ENCODE measurements at places on chromosomes 4 and X. TPM values are rescaled to one million over a fixed set of nuclear protein-coding genes. Genes with fewer than 3 reads are reported as not detected.

TMEM255A gene
- 0.20 TPM for total RNA-seq

SPANXN3 gene
- total RNA-seq, result not detected

C4orf36 gene
- total RNA-seq, result 1.8 TPM

GPR78 gene
- total RNA-seq, result 3.1 TPM

PDLIM3 gene
- 12.0 TPM for total RNA-seq

CT47B1 gene
- total RNA-seq, result not detected

MUC7 gene
- not detected for total RNA-seq

SYTL5 gene
- 0.15 TPM for total RNA-seq

FOXP3 gene
- total RNA-seq, result 0.81 TPM

SAGE1 gene
- total RNA-seq, result not detected

ALAS2 gene
- not detected for total RNA-seq

- DNase-seq, result peak; percentile 31
Observed at GRCh38 chrX:30935985-30936384, 46.9 kb upstream of the TAB3 start.

GRCh38 chr4:69656653-69657158 is 3.7 kb upstream of the UGT2A1 start:
- DNase-seq, result no peak

DNA sequence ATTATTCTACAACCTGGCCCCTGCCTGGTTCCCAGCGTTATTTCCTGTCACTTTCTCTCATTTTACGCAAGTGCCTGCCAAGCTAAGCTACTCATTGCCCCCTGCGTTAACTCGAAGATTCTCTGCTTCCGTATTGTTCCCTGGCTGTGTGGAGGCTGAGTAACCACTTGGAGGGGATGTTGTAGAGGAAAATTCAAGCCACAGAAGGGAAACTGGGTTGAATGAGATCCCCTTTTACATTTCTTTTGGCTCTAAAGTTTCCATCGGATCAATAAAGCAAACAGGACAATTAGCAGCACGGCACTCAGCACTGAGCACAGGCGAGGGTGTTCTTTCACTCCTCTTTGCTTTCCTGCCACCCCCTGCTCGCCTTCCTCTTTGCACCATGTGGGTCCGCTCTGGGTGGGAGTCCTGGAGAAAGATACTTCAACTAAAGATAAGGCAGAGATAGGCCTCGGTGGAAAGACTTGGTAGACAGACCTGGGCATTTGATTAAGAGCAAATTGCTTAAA is 4.2 kb upstream of the TMSB4X start:
- peak; percentile 65 for DNase-seq

GRCh38 chrX:45794995-45795337 is 594.3 kb upstream of the DIPK2B start:
- DNase-seq, result no peak

GRCh38 chrX:3094261-3094660 is 53.0 kb downstream of the ARSF start:
- DNase-seq, result no peak

GRCh38 chr4:9895333-9895705 is 113.9 kb downstream of the DRD5 start:
- DNase-seq, result no peak

DNA sequence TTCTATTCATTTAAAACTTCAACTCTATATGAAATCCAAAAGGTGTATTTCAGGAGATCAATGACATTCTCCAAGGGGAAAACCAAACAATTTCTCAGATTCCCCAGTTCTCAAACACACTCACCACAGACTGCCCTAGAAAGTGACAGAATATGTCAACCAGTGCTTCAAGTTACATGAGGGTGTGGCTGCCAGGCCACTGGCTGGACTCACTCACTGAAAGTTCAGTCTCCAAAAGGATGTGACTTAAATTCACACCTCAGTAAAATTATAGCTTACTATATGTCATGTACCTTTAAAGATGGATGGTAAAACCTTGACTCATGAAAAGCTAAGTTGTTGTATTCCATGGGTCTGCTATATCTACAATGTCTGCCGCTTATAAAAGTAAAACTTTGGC is 7.3 kb downstream of the INPP4B start:
- no peak for DNase-seq

GRCh38 chrX:19487520-19488200 is 27.6 kb downstream of the MAP3K15 start:
- no peak for DNase-seq

DNA sequence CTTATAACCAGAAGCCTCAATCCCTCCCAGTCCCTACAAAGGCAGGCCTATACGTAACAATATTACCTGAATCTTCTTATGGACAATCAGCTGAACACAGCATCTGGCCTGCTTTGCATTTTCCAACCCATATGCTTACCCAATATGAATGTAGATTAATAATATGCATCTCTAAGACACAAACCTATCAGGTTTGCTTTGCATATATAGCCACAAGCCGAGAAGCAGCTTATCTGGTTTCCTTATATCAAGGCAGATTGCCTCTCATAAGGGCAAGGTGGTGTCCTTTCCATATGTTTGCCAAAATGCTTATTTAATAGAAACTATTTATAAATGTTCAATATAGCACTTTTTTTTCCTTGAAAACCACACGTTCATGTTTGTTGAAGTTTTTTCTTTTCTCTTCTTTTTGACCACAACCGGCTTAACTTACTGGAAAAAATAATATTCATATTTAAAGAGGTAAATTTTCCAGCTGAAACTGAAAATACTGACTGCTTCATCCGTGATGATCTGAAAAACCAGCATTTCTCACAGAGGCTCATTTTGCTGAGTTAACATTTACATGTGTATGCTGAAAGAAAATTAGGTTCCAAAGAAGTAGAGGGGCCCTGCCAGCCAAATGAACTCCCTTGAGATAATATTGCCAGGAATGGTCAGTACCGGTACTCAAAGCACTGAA is 3.8 kb downstream of the IL21 start:
- DNase-seq, result no peak

- DNase-seq, result no peak
Observed at GRCh38 chrX:22788221-22788620, 211.5 kb upstream of the DDX53 start.

- DNase-seq, result no peak
Observed at GRCh38 chr4:133151341-133151690, 2.2 kb downstream of the PCDH10 start.

DNA sequence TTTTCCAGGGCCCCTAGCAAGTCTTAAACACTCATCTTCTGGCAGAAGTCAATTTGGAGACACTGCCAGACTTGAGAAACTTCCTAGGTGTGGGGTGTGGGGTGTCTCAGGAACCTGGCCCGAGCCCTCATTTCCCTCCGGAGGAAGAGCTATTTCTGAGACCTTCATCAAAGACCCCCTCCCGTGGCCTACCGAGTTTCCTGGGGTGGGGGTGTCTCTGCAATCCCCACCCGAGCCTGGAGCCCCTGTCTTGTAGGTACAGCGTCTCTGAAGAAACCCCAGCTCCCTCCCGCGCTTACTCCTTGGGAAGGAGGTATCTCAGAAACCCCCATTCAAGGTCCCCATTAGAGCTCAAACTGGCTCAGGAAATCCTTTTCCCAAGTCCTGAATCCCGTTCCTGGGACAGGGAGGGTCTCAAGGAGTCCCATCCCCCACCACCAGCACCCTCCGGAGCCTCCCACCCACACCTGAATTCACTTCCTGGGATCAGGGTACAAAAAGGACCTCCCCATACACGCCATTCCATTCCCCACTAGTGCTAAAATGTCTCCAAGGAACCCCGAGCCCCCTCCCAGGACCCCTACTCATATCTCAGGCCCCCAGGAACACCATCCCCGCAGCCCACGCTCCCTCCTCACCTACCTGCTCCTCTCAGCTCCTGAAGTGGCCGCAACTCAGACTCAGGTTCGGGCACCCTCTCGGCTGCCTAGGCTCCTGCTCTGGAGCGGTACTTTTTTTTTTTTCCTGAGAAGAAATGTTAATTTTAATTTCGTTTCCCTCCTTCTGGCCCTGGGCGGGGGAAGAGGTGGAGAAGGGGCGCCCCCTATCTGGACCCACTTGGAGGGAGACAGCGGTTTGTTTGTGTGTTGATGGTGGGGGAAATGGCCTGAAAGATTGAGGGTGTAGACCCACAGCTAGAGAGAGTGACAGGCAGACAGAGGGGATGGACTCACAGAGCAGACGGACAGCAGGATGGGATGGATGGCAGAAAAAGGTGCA is 1.1 kb downstream of the SLC38A5 start:
- DNase-seq, result peak; percentile 36

GRCh38 chr4:82430964-82431745 is 765 bp downstream of the ENOPH1 start:
- DNase-seq, result peak; percentile 42

GRCh38 chr4:145735827-145736226 is 55.9 kb downstream of the C4orf51 start:
- DNase-seq, result no peak

- no peak for DNase-seq
Observed at GRCh38 chr4:175961604-175962003, 104.0 kb upstream of the WDR17 start.

GRCh38 chr4:40331961-40332360 is 3.2 kb upstream of the CHRNA9 start:
- no peak for DNase-seq

- DNase-seq, result no peak
Observed at GRCh38 chrX:19554786-19555185, 39.5 kb upstream of the MAP3K15 start.

DNA sequence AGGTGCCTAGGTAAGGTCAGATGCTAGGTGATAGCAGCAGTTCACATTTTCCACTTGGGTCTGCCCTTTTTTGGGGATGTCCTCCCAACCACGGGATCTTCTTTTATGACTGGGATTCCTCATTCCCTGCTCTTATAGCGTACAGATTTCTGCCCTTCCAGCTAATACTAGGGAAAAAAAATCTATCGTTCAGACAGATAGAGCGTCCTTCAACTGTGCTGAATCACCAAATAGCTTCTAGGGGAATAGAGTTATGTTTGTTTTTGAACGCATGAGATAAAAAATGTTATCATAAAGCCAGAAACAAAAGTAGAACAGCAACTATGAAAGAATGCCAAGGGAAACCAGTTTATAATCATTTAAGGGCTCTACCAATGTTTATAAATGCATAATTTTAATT is 13.0 kb downstream of the RAP2C start:
- DNase-seq, result no peak

- DNase-seq, result no peak
Observed at GRCh38 chrX:70605352-70605751, 160.7 kb downstream of the DLG3 start.

- peak; percentile 40 for DNase-seq
Observed at GRCh38 chr4:81227968-81228367, 12.9 kb upstream of the PRKG2 start.

DNA sequence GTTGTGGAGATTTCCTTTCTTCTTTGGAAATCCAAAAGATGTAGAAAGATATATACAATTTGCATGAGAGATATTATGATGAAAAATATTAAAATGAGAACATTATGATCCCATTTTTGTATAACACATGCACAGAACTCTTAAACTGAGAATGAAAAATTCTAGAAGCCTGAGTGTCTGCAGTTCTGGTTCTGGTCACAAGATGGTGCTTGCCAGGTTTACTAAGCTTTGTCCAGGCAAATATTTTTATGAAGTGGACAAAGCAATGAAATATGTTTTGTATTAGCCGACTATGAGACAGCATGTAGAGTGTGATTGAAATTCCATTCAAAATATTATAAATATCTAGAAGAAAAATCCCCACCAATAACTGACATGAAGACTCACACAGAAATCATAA is 2.2 kb downstream of the PWWP3B start:
- no peak for DNase-seq

DNA sequence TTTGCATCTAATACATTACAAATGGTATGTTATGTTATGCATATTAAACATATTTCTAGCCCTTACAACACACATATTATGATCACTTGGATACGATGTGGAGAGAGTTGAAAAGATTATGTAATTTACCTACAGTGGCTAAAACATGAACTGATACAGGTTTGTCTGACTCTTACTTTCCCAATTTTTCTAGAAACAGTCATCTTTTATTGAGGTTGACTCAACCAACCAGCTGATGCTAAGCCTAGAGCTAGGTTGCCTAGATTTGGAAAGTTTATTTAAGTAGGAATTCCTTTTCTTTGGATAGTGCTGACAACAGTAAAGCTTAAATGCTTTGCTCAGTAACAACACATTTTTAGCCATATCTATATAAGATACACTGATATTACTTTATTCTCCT is 1215.1 kb downstream of the ADGRL3 start:
- no peak for DNase-seq

DNA sequence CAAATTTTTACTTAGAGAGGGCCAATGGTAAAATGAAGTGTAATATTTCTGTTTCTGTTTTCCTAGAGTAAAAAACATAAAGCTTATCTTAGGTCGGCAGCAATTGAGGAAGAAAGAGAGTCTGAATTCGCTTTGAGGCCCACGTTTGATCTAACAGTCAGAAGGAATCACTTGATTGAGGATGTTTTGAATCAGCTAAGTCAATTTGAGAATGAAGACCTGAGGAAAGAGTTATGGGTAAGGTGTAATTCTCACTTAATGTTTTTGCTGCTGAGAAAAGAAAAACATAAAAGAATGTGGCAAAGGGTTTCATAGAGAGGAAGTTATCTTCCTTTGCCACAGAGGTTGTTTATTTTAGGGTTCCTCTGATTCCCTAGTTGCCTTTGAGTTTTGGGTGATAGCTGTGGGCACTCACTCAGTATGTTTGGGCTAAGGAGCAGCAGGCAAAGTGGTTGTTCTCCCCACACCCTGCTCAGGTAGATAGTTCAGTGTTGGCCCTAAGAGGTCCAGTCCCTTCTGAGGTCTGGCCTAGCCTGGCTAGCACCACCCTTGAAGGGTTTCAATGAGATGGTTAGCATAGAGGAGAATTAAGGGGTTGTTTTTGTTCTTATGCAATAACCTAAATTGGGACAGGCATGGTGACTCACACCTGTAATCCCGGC is 32.3 kb downstream of the HERC5 start:
- no peak for DNase-seq

- no peak for DNase-seq
Observed at GRCh38 chr4:123783921-123784320, 387.3 kb downstream of the SPRY1 start.

GRCh38 chr4:117634716-117635115 is 399.6 kb upstream of the NDST3 start:
- DNase-seq, result no peak

GRCh38 chrX:52556741-52557140 is 39.9 kb upstream of the XAGE1B start:
- DNase-seq, result no peak

GRCh38 chrX:119398587-119398973 is 556 bp upstream of the SLC25A43 start:
- no peak for DNase-seq

- no peak for DNase-seq
Observed at GRCh38 chr4:80192937-80193336, 4.4 kb upstream of the PRDM8 start.

- DNase-seq, result no peak
Observed at GRCh38 chrX:132561483-132561882, 72.6 kb upstream of the MBNL3 start.
